ENCODE measurements at places on chromosomes 5 and 9.

DNA sequence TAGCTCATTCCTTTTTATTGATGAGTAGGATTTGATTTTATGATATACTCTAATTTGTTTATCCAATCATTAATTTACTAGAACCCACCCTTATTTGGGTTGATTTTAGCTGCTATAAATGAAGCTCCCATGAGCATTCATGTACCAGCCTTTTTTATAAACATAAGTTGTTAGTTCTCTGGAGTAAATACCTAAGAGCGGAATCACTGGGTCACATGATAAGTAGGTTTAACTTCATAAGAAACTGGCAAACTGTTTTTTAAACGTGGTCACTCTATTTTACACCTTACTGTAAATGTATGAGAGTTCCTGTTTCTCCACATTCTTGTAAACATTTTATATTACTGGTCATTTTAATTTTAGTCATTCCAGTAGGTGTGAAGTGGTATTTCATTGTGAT lies 364.6 kb downstream of the NPR3 start:
- DNase-seq, result no peak

- DNase-seq, result peak; percentile 79
Observed at GRCh38 chr5:142821733-142822487, 51.7 kb downstream of the ARHGAP26 start.

- DNase-seq, result no peak
Observed at GRCh38 chr9:35727676-35728040, 4.3 kb downstream of the TLN1 start.

DNA sequence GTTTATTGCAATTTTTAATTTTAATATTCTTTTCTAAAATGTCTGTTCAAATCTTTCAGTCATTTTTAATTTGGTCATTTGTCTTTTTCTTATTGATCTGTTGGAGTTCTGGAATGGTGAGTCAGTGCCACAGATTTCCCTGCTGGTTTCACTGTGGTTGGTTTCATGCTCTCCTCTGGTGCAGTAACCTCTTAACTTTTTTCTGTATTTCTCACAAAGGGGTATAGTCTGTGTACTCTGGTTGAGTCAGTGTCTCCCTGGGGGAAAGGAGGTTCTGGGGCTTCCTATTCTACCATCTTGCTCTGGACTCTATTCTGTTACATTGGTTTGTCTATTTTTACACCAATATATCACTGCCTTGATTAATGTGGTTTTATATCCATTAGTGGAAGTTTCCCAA lies 178.8 kb downstream of the CSNK1G3 start:
- DNase-seq, result no peak

DNA sequence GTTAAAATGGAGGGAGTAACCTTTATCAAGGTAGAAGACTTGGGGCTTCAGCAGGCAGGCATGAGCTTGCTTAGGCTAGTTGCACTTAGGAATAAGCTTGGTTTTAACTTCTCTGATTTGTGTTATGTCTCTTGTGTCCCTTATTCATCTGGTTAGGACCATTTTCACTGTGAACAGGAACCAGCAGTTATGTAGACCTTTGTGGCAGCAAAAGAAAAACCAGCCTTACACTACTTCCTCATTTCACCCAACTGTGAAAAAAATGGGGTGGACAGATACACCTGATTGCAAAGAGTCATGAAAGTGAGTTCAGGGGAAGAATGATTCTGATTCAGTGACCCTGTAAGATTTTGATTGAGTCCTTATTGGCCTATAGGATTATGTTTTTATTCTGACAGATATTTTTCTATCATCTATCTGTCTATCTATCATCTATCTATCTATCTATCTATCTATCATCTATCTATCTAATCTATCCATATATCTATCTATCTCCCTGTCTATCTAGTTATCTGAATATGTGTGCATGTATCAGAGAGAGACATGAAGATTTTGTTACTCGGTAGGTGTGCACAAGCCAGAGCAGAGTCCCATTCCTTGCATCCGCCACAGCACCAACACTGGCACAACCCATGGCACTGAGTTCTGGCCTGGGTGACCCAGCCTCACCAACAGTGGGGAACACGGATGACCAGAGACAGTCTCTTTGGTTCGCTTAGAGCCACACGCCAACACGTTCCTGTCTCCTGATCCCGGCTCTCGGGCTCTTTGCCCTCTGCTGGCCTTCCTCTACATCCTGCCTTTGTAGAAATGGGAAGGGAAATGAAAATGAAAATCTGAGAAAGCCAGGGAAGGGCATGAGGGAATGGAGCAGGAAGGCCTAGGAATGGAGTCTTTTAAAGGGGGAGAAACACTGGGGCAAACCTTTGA lies 1.3 kb upstream of the ZNF366 start:
- no peak for DNase-seq

GRCh38 chr5:112586596-112587062 lies 151.1 kb upstream of the APC start:
- no peak for DNase-seq
